ENCODE measurements at places on chromosomes 7 and 10.

- DNase-seq: no peak
Measured at GRCh38 chr10:102643336-102644065, 778 bp upstream of the TRIM8 start.

DNA sequence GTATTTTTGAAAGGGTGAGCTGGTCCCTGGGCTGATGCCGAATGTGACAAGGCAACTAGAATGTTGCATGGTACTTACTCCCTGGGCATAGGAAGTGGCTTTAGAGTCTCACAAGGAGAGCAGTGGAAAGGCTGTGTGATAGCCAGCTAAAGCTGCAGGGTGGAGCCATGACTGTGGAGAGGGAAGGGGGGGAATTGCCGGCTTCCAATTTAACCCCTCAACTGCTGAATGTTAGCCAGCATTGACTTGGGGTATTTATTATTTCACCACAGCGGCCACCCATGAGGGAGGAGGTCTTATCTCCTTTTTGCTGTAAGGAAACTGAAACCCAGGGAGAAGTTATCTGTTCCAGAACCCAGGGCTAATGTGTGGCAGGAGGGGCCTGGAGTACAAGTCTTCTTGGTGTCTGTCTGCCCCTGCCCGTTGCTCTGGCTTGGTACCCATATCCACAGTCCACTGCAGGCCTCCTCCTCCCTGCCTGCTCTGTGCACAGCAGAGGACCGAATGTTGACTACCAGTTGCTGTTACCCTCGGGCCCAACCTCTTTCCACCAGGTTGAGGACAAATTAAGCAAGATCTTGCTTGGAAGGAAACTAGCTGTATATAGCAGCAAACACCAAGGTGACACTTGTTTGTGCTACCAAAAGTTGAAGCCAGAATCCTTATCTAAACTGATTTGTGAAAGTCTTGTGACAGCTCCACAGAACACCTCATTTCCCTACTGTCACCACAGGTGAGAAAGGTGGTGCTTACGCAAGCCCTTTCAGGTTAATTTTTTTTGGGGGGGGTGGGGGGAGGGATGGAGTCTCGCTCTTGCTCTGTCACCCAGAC, 37.6 kb downstream of the WBP1L start:
- DNase-seq: no peak

DNA sequence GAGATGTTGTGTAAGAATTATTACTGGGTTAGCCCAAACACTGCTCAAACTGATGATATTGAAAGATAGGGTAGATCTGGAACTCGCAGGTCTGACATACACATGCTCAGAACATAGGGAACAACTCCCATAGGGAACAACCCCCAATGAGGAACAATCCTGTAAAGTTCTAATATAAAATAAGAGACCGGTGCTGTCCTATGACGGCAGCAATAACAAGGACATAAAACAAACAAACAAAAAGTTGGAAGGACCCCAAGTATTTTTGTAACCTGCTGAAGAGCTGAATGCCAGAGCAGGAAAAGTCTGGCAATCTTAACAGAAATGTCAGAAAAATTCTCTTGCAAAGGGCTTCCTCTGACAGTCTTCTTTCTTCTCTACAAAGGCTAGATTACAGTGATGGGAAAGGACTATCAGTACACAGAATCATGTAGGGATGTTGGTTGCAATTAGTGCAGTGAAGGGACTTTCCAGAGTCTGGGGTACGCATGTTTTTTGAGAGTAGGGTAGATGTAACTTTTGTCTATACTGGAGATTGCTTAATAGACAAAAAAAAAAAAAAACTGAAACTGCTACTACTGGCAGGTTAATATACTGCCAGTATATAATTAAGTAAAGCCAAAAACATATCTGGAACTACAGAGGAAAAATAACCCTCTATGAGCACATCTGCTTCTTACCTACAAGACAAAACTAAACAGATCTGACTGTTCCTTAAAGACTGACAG, 35.5 kb downstream of the IDE start:
- no peak for DNase-seq

GRCh38 chr10:11880151-11881029, 57.2 kb downstream of the PROSER2 start:
- DNase-seq: no peak

GRCh38 chr7:1591876-1592275, 22.0 kb upstream of the PSMG3 start:
- DNase-seq: no peak

- no peak for DNase-seq
Measured at GRCh38 chr10:13637303-13637856, 50.6 kb downstream of the PRPF18 start.

Data from activated CD8-positive, alpha-beta memory T cell treated with anti-CD3 and anti-CD28 coated beads for 48 hours (primary cell).